Effector memory CD4-positive, alpha-beta T cell (primary cell): ENCODE measurements at places on chromosomes 6 and 20.
A peak's percentile ranks its signal among the peaks of the same experiment; 100 is the strongest.

DNA sequence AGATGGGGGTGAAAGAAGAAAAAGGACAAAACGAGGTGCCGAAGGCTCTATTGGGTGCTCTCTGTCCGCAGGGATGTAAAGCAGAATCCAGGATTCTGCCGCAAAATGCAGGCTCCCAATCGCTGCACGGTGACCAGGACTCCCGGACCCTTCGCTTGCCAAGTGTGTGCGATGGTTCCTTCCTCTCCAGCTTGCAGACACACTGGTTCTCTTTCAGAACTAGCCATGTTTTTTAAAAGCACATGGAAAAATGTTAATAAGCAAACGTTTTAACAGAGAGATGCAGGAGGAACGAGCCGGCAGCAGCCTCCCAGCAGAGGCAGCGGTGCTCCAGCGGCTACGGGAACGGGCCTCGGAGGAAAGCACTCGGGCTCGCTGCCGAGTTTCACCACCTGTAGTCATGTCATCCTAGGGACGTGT, 59.6 kb downstream of the ZNF831 start:
- H3K27ac ChIP-seq = no peak overlapping the region
- H3K4me3 ChIP-seq = no peak overlapping the region
- peaks cover 15% of the 10 kb centered on the region for H3K36me3 ChIP-seq
- no peak for DNase-seq
- H3K4me1 ChIP-seq = peaks cover 11% of the 10 kb centered on the region

DNA sequence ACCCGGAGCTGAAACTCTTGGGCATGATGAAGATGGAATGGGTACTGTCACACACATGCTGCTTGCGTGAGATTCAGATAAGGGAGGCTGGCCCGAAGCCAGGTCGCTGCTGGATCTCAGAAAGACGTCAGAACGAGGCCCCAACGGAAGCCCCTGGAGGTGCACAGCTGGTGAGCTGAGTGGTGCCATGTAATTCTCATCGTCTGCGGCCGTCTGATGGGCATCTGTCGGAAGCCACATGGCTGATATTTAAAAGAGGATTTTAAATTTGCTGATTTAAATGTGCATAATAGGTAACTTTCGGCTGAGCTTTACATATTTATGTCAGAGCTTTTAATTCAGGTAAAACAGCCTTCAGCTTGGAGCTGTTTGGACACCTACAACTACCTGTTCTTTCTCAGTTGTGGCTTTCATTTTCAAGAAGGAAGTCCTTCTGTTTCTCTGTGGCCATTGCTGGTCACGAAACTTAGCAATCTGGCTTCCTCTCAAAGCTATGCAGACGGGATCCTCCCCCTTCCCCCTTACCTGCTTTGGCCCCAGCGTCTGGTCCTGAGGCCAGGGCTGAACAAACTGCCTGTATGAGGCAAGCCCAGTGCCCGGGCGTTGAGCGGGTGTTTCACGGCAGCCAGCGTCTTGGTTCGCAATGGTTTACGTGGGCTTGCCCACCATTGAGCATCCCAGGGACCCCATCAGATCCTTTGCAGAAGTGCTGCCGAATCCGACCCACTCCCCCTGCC, 9.2 kb downstream of the SLCO4A1 start:
- peak overlapping the region; percentile 88 for H3K27ac ChIP-seq
- H3K4me1 ChIP-seq = peaks cover 23% of the 10 kb centered on the region
- H3K36me3 ChIP-seq = no peaks in the 10 kb centered on the region
- no peaks in the 10 kb centered on the region for H3K27me3 ChIP-seq
- peak; percentile 72 for DNase-seq

GRCh38 chr6:167702241-167702827, 124.4 kb upstream of the AFDN start:
- peaks cover 37% of the 10 kb centered on the region for H3K4me1 ChIP-seq
- peaks cover 9% of the 10 kb centered on the region for H3K27me3 ChIP-seq
- H3K27ac ChIP-seq = no peak overlapping the region

DNA sequence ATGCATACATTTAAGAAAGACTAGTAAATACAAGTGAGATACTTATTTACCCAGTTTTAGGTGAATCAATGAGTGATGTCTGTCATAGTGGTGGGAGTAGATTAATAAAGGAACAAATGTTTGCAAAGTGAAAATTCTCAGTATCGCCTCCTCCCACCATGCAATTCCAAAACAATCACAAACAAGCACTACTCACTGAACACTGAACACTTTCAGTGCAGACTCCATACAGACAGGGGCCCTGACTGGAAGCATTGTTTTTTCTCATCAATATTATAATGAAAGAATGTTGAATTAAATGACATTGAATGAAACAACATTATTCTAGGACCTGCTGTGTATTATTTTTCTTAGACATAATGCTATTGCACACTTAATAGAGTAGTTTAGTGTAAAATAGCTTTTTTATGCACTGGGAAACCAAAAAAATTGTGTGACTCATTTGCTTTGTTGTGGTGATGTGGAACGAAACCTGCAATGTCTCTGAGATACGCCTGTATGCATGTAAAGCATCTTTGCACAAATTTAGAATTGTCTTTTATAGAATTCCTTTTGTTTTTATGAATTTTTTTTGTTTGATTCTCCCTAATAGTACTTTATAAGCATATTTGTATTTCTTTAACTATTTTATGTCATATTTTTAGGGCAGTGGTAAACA, 317.5 kb downstream of the UTRN start:
- H3K27me3 ChIP-seq = no peaks in the 10 kb centered on the region
- no peak for DNase-seq
- no peak overlapping the region for H3K4me3 ChIP-seq
- no peaks in the 10 kb centered on the region for H3K36me3 ChIP-seq

DNA sequence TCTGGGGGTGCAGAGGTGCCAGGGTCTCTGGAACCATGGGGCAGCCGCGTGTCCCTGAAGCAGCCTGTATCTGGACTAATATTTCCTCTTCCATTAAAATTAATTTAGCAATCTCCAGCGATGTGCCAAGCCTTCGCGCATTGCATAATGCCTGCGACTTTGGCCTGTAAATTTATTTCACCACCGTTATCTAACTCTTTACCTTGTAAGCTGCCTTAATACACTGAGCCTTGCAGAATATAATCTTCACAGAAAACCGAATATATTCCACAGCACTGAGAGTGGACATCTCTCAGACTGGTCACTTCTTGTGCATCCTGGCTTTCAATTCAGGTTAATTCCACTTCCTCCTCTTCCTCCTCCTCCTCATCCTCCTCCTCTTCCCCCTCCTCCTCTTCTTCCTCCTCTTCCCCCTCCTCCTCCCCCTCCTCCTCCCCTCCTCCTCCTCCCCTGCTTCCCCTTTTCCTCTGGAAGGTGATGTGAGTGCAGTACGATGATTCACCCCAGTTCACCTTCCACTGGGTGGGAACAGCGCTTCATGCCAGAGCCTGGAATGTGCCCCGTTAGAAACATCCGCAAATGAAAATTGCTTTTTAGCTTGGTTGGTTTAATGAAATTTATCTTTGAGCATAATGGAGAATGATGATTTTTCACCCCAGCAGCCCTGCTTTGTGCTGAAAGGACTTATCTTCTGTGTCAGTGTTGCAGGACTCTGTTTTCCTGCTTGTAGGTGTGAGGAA, 101.4 kb downstream of the CDH4 start:
- no peak for DNase-seq
- H3K4me1 ChIP-seq = no peaks in the 10 kb centered on the region
- H3K27ac ChIP-seq = no peak overlapping the region
- no peaks in the 10 kb centered on the region for H3K27me3 ChIP-seq
- H3K36me3 ChIP-seq = no peaks in the 10 kb centered on the region

DNA sequence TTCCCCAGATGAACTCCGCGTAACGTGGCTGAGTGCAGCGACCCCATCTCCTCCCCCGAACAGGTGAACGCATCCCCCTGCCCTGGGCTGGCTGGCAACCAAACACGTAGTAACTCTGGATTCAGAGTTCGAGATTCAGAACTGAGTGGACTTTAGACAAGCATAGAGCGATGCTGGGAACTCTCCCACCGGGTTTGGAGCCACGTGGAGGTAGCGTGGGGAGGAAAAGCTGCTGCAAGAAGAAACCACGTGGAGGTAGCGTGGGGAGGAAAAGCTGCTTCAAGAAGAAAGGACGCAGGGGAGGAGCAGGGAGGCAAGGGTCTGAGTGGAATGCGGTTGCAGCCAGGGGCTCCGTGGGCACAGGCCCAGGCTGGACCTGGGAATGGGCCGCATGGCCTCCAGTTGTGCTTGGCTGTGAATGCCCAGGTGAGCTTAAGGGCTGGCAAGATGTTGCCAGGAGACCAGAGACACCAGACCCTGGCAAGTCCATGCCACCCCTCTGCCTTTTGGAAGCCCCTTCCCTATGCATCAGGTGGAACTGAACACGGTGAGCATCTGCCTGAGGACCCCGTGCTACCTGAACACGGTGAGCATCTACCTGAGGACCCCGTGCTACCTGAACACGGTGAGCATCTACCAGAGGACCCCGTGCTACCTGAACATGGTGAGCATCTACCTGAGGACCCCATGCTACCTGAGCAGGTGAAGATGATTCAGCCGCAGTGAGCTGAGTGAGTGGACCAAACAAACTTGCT, 118.0 kb upstream of the FRMD1 start:
- no peak for DNase-seq
- H3K4me3 ChIP-seq = no peak overlapping the region
- no peak overlapping the region for H3K27ac ChIP-seq
- no peaks in the 10 kb centered on the region for H3K27me3 ChIP-seq
- H3K36me3 ChIP-seq = no peaks in the 10 kb centered on the region

DNA sequence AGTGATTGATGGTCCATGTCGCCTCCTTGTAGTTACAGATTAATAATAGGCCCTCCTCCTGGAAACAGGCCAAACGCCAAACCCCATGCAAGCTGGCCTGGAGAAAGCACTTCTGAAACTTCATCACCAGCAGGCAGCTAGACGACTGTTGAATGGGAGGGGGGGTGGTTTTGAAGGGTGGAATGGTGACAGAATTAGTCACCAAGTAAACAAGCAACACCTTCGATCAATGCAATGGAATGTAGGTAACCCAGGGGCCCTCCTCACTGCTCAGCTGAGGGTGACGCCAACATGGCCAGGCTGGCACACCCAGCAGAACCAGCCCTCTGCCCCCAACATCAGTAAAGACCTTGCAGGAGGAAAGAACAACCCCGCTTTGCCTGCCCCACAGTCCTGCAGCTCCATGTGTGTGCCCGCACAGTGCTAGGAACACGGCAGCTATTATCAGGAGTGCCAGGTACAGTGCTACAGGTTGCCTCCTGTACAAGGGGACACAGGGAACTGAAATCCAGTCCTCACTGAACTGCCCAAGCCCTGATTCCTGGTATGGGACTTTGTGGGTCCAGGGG, 2.7 kb downstream of the BCAS1 start:
- no peaks in the 10 kb centered on the region for H3K36me3 ChIP-seq
- H3K27me3 ChIP-seq = no peaks in the 10 kb centered on the region
- no peaks in the 10 kb centered on the region for H3K4me1 ChIP-seq
- no peak for DNase-seq
- no peak overlapping the region for H3K27ac ChIP-seq

GRCh38 chr6:92710048-92710447, 709.3 kb downstream of the EPHA7 start:
- no peaks in the 10 kb centered on the region for H3K4me1 ChIP-seq
- no peaks in the 10 kb centered on the region for H3K27me3 ChIP-seq
- DNase-seq = no peak
- no peak overlapping the region for H3K27ac ChIP-seq

GRCh38 chr6:170167657-170168159, 123.2 kb downstream of the DLL1 start:
- H3K4me3 ChIP-seq = no peak overlapping the region
- no peaks in the 10 kb centered on the region for H3K36me3 ChIP-seq
- H3K4me1 ChIP-seq = no peaks in the 10 kb centered on the region
- DNase-seq = no peak

GRCh38 chr6:8707956-8708772, 272.8 kb upstream of the SLC35B3 start:
- H3K4me1 ChIP-seq = no peaks in the 10 kb centered on the region
- H3K36me3 ChIP-seq = no peaks in the 10 kb centered on the region
- no peak for DNase-seq
- no peak overlapping the region for H3K27ac ChIP-seq
- H3K27me3 ChIP-seq = no peaks in the 10 kb centered on the region

DNA sequence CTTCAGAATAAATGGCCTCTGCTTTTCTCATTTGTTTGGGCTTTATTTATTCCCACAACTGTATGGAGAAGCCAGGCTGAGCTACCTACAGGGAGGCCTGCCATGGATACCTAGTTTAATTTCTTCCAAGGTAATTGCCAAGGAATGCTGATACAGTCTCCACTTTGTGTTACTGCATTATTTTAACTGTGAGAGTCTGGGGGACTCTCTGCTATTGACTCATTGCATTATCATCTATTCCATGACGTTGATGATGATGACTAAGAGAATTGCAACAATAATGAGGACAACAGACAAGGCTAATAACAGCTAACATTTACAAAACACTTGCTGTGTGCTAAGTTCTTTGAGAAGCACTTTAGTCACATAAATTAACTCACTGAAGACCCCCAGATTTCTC, 88.3 kb upstream of the COL21A1 start:
- H3K27ac ChIP-seq = no peak overlapping the region
- DNase-seq = no peak
- H3K4me3 ChIP-seq = no peak overlapping the region
- no peaks in the 10 kb centered on the region for H3K27me3 ChIP-seq
- no peaks in the 10 kb centered on the region for H3K4me1 ChIP-seq
- H3K36me3 ChIP-seq = no peaks in the 10 kb centered on the region

DNA sequence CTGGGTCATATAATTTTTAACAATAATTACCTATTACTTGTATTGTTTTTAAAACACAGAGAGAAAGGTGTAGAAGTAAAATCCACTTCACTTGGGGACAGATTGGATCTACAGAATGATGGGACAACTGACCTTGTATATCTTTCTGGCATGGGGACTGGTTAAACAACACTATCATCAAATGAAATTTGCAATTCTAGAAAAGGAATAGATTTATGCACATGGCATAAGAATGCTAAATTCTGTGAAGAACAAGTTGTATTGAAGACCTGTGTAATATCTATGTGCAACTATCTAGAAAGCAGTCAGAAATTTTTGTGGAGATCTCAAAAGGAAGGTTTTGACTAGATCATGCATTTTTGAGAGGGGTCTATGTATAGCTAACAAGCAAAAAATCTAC, 106.3 kb upstream of the BMP5 start:
- no peaks in the 10 kb centered on the region for H3K27me3 ChIP-seq
- H3K27ac ChIP-seq = no peak overlapping the region

GRCh38 chr20:57748601-57749130, 38.9 kb upstream of the PMEPA1 start:
- peaks cover 8% of the 10 kb centered on the region for H3K4me1 ChIP-seq
- peak overlapping the region; percentile 25 for H3K4me3 ChIP-seq
- DNase-seq = peak; percentile 59
- no peaks in the 10 kb centered on the region for H3K27me3 ChIP-seq
- no peaks in the 10 kb centered on the region for H3K36me3 ChIP-seq

- no peaks in the 10 kb centered on the region for H3K4me1 ChIP-seq
- no peaks in the 10 kb centered on the region for H3K36me3 ChIP-seq
- no peak for DNase-seq
- no peak overlapping the region for H3K27ac ChIP-seq
- H3K4me3 ChIP-seq = no peak overlapping the region
- H3K27me3 ChIP-seq = no peaks in the 10 kb centered on the region
Measured at GRCh38 chr6:160973311-160974250, 18.0 kb upstream of the MAP3K4 start.

- no peaks in the 10 kb centered on the region for H3K27me3 ChIP-seq
- no peak overlapping the region for H3K27ac ChIP-seq
- DNase-seq = no peak
- no peak overlapping the region for H3K4me3 ChIP-seq
- H3K4me1 ChIP-seq = no peaks in the 10 kb centered on the region
Measured at GRCh38 chr20:1033751-1034414, 31.8 kb upstream of the RSPO4 start.
